ENCODE measurements at places on chromosomes 1 and 21.

GRCh38 chr1:61506944-61507500, 217.9 kb downstream of the TM2D1 start:
- DNase-seq: no peak

DNA sequence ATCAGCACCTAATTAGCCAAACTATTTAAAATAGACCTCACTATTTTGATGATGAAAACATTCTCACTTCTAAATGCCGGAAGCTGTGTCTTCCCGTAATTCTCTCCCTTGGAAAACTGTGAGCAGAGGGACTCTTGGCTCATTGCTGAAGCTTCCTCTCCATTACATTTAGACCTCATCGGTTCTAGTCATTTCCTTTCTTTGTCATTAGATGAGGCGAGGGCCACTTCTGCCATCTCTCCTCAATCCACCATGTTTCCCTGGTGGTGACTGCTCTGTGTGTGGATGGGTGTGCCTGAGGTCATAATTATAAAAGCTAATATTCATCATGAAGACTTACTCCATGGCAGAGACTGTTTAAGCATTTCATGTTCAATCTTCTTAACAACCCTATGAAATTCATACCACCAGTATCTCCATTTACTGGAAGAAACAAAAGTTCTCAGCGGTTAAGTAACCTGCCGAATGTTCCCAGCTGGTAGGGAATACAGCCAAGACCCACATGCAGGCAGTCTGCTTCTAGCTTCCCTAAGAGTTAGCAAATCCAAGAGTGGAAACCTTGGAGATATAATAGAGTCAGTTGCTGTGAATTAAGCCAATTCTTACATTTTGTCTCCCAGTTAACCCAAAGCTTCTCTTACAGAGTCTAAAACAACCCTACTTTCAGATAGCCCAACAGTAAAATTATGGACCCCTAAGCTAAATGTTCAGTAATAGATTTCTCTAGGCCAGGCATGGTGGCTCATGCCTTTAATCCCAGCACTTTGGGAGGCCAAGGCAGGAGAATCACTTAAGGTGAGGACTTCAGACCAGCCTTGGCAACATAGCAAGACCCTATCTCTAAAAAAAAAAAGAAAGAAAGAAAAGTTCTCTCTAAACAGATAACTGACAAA, 156.2 kb downstream of the ZBTB18 start:
- no peak for DNase-seq

DNA sequence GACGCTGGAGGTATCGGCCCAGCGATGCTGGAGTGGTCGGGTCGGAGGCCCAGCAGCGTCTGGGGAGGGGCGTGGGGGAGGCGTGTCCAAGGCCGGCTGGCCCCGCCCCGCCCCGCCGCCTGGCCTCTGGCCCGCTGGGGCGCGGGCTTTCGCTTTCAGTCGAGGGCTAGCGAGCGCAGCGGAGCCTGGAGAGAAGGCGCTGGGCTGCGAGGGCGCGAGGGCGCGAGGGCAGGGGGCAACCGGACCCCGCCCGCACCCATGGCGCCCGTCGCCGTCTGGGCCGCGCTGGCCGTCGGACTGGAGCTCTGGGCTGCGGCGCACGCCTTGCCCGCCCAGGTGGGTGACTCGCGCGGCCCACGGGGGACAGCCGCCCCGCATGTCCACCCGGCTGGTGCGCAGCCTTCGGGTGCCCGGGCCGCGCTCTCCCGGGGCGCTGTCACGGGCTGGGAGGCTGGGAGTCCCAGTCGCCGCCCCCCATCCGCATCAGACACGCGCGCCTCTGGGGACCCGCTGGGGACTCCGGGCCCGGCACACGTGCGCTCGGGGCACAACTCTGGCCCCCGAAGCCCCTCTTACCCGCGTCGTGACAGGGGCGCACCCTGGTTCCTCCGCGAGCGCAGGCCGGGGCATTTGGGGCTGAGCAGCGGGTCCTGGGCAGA, at the start of gene TNFRSF1B:
TNFRSF1B (plus strand) TSS at position 158 of the 659 bp plus-strand sequence; CDS start at position 259, 101 bp downstream.
- no peak for DNase-seq

DNA sequence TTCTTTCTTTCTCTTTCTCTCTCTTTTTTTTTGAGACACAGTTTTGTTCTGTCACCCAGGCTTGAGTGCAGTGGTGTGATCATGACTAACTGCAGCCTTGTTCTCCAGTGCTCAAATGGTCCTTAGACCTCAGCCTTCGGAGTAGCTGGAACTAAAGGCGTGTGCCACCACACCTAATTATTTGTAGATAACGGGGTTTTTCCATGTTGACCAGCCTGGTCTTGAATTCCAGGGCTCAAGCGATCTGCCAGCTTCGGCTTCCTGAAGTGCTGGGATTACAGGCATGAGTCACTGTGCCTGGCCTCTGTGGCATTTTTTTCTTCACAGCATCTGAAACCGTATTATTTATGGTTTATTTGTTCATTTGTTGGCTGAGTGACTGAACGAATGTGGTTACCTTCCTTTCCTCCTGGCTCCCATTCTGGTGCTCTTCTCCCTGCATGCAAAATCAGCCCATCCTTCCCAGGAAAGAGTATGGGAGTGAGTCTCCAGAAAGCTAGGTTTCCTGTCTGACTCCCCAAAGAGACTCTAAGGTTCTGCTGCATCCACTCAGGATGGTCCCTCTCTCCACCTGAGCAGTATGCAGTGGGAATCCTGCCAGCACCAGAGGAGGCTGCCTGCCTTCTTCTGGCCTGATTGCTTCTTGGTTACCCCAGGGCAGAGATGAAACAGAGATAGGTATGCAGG, 155.0 kb upstream of the BEND5 start:
- no peak for DNase-seq

DNA sequence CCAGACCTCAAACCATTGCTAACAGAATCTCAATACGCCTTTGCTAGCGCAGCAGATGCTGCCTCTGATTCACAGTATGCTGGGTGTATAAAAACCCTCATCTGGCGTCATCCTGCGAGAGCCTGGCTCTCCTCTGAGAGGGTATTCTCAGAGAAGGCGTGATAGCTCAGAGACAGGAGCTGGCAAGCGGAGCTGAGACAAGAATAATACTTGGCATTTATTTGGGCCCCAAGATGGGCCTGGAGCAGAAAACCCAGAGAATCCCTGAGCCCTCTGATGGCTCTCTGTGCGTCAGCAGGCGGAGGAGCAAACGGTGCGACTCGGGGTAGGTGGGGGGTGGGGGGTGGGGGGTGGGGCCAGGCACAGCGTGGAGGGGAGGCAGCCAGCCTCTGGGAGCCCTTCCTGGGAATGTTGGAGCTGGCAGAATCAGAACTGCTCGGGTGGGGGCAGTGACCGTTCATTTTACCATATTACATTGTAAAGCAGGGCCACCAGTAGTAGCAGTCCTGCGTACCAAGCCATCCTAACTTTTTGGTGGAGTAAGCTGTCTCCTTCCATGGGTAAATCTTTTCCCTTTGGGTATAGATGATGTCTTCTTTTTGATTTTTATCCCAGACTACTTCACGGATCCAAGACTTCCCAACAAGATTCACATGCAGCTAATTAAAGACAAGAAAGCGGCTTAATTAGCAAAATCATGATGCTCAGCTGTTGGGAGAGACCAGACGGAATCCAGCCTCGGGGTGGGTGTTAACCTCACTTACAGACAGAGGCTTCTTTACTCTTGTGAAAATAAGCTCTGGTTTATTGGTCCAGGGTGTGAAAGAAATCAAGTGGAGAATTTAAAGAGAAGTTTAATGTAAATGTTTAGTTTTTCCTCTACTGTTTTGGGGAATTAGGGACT, 7.1 kb downstream of the RIIAD1 start:
- DNase-seq: no peak

- no peak for DNase-seq
These were observed 24.6 kb upstream of the COL9A2 start for GRCh38 chr1:40341491-40342380.

All from NCI-H226 (cell line).